ENCODE measurements at places on chromosomes 3 and 15.

GRCh38 chr3:72270072-72270681 lies 485.2 kb upstream of the PROK2 start:
- DNase-seq: peak; percentile 94

DNA sequence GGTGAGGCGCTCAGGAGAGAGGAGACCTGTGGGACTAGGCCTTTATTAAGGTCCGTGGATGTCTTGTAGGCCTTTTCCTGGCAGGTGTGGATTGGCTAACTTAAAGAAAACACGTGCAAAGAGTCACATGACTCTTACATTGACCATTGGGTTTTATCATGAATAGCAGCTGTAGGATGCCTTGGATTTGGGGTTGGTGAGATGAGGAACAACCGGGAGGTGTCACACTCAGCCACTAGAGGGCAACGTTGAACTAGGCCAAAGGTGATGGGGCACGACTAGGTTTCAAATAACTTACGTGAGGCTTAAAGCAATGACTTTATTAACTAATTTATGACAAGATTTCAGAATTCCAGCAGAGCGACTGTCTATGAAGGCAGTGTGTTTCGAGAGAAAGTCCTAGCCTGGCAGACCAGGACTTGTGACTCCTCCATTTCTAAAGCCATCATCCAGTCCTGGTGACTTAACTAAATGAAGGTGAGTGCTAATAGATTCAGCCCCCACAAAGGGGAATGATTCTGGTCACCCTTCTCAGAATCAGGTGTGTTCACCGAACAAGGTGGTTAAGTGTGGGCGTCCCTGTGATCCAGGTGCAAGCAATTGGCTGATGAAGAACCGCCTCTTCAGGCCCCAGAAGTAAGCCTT lies 345.6 kb downstream of the MCTP2 start:
- DNase-seq: peak; percentile 1

DNA sequence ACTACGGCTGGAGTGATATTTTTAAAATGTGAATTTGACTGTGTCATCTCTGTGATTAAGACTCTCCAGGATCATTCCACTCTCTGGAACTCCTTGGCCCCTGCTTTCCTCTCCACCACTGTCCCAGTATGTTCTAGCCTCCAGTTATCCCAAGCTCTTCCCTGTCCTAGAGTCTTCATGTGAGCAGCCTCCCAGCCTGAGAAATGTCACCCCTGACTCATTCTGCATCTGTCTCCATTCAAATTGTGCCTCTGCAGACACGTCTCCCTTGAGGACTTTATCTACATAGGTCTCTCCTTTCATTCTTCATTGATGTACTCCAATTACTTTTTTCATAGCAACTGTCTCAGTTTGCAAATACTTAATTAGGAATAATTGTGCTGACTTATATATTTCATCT lies 317.7 kb upstream of the ADAMTS9 start:
- DNase-seq: peak; percentile 80

DNA sequence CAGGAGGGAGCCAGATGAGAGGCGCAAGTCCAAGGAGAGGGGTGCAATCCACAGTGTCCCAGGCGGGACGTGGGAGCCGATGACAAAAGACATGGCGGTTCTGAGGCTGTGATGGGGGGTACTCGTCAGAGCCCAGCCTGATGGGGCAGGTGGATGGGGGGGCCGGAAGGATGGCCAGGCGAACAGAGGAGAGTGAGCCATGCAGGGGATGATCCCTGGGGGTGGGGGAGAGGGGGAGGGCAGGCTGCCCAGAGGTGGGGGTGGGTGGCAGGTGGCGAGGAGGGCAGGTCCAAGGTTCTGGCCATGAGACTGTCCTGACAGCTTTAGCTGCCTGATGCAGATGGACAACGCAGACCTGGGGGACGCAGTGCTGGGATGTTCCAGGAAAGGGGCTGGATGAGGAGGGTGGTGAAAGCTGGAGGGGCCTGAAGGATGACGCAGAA lies 8.9 kb upstream of the CSPG4 start:
- DNase-seq: no peak

GRCh38 chr3:34178415-34178814 lies 380.0 kb downstream of the PDCD6IP start:
- peak; percentile 85 for DNase-seq

- DNase-seq: peak; percentile 73
Observed at GRCh38 chr3:165464736-165465135, 268.6 kb upstream of the SLITRK3 start.

- DNase-seq: no peak
Observed at GRCh38 chr15:70309716-70310115, 212.0 kb upstream of the TLE3 start.

DNA sequence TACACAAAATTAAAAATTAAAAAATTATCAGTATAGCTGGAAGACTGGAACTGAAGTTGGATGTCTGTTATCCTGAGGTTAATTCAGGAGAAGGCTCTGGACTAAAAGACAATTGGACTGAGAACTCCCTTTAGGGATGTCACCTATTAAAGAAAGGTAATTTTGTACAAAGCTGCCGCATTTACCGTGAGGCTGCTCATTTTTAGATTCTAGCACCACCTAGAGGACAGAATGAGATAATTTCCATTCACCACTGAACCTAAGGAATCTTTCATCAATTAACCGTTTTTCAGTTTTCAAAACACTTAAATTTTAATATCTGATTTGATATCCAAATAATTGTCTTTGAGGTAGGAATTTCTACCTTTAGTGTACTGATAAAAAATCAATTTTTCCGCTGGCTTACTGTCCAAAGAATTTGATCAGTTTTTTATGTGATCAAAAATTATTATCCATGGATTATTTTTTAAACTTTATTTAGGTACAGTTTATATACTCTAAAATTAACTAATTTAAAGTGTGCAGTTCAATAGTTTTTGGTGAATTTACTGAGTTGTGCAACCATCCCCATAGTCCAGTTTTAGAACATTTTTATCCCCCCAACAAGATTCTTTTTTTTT lies 106.7 kb upstream of the TNIK start:
- DNase-seq: peak; percentile 35

- no peak for DNase-seq
Observed at GRCh38 chr3:58798312-58798711, 131.7 kb upstream of the FAM3D start.

- DNase-seq: no peak
Observed at GRCh38 chr3:177451301-177451750, 254.0 kb upstream of the TBL1XR1 start.

DNA sequence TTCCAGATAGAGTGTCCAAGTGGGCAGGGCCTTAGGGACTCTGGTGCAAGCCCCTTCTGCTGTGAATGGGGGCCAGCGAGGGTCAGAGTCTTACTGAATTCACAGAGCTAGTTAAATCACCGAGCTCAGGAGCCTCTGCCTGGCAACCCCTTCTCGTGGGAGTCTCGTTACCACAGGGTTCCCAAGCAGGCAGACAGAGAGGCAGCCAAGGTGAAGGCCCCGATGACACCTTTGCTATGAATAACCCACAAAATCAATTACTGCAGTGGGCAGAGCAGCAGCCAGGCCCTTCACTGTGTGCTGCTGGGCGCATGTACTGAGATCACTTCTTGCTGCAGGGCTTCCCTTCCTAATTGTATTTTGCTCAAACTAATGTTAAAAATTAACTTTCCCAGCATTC lies 56.9 kb downstream of the SPSB4 start:
- DNase-seq: no peak

GRCh38 chr3:174958671-174959328 lies 99.7 kb downstream of the NAALADL2 start:
- no peak for DNase-seq

GRCh38 chr3:188830893-188831292 lies 340.9 kb upstream of the TPRG1 start:
- DNase-seq: no peak

DNA sequence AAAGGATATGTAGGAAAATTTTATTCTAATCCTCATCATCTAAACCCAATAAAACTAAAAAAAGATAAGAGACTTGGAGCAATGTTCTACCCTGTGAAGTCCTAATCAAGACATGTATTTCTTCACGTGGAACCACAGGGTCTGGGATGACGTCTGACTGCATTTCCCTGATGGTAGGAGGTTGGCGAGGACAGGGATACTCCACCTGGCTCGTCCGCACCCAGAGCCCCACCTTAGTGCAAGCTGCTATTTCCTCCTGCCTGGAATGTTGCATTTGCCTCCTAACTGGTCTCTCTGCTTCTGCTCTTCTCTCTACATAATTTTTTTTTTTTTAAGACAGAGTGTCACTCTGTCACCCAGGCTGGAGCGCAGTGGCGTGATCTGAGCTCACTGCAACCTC lies 57.7 kb upstream of the RASGRP1 start:
- DNase-seq: no peak

- DNase-seq: peak; percentile 82
Observed at GRCh38 chr15:84797212-84797611, 19.9 kb upstream of the ALPK3 start.

GRCh38 chr3:190038050-190038933 lies 82.4 kb downstream of the P3H2 start:
- peak; percentile 64 for DNase-seq

DNA sequence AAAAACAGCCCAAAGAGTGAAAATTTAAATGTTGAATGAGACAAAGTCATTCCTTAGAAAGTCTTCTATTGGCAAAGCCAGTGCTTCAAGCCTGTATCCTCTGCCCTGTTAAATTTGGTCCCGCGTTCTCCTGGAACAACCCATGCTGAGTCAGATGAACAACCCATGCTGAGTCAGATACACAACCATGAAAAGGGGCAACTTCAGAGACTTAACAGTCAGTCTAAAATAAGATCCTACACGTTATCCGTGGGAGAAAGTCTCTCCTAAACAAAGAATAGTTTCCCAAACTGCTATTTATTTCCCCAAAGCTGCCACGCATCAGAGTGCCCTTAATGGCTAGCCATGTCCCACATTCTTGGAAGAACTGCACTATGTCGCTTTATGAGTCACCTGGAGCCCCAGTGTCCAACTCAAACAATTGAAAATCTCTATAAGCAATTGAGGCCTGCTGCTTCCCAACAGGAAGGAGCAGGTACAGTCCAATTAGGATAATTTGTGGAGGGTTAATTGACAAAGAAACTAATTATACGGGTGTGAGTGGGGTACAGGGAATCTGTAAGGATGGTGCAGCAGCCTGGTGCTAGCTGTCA lies 66.1 kb downstream of the WHAMM start:
- DNase-seq: peak; percentile 64

- DNase-seq: peak; percentile 5
Observed at GRCh38 chr3:85571835-85572234, 613.0 kb downstream of the CADM2 start.

- DNase-seq: peak; percentile 87
Observed at GRCh38 chr15:61227269-61227949, 1.7 kb downstream of the RORA start.

DNA sequence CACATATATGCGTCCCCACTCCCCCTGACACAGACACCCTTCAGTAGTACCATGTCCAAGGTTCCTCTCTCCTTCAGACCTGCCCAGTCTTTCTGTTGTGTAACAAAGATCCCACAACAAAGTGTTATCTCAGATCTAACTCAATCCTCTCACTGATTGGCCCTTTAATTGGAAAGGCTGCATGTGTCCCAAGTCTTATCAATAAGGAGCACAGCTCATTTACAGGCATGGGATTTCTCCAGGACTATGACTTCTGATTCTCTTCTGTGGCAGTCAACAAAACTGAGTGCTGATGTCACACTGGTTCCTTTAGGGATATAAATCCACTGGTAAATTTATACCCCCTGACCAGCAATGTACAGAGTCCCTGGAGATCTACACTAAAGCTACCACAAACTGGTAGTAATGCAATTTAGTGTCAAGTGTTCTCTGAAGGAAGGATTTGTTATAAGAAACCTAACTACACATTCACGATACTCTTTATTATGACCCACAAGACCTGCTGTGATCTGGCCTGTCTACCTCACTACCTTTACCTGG lies 28.1 kb downstream of the CLK3 start:
- DNase-seq: no peak

- DNase-seq: no peak
Observed at GRCh38 chr3:10348404-10348721, 27.5 kb upstream of the SEC13 start.

DNA sequence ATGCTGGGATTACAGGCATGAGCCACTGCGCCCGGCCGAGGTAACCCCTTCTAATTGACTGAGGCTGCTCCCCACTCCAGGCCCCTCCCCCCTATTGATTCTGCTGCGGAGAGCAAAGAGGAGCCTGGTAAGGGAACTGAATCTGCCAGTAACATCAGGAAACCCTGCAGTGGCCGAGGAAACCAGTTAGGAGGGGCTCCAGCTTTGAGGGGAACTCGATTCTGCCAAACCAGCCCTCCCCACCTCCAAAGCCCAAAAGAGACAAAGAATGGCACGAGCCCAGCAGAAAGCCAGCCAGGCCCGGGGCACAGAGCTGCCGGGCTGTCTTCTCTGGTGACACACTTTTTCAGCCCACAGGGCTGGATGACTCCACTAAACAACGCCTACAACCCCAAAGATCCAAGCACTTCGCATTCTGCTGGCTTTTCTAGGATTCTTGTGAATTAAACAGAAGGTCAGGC lies 15.0 kb upstream of the ACAD9 start:
- DNase-seq: no peak

GRCh38 chr3:172675441-172676193 lies 35.2 kb downstream of the NCEH1 start:
- peak; percentile 68 for DNase-seq

- DNase-seq: no peak
Observed at GRCh38 chr3:51712963-51713362, 6.1 kb downstream of the GRM2 start.

DNA sequence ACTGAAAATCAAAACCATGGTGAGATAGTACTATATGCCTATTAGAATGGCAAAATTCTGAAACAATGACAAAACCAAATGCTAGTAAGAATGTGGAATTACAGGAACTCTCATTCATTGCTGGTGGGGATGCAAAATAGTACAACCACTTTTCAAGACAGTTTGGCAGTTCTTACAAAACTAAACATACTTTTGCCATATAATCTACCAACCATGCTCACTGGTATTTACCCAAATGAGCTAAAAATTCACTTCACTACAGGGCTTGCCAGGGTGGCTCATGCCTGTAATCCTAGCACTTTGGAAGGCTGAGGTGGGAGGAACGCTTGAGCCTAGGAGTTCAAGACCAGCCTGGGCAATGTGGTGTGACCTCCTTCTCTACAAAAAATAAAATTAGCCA lies 40.0 kb downstream of the MYO9A start:
- DNase-seq: peak; percentile 36

GRCh38 chr3:61875046-61875844 lies 313.9 kb downstream of the PTPRG start:
- peak; percentile 44 for DNase-seq

- DNase-seq: no peak
Observed at GRCh38 chr3:159860269-159861116, 128.1 kb upstream of the IL12A start.

DNA sequence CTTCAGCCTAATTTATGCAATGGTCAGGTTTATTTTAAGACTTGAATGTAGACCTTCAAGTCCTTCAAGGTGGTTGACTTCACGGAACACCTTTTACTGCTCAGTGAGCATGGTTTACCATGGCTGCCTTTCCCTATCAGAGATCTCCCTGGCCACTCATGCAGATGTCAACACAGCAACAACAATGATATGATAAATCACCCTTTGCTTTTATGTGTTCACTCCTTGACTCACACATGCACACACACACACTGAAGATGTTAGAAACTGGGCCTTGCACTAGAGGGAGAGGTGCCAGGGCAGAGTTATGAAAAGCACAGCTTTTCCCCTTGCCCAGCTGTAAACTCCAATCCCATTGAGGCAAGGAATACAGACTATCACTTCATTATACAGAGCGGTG lies 134.4 kb downstream of the WNT5A start:
- DNase-seq: no peak

All from fibroblast of skin of back (primary cell).